Fibroblast of lung (primary cell): ENCODE measurements at places on chromosomes 12 and 14. TPM values are rescaled to one million over a fixed set of nuclear protein-coding genes. Genes with fewer than 3 reads are reported as not detected.

The FBLN5 gene
- total RNA-seq: 13.4 and 33.4 TPM in 2 replicates

The OAS1 gene
- total RNA-seq: 1.8 and 3.6 TPM in 2 replicates

The DEGS2 gene
- total RNA-seq: under 0.01 and 0.26 TPM in 2 replicates

The CCDC38 gene
- not detected in 2 replicates for total RNA-seq

The NABP2 gene
- total RNA-seq: 25.9 and 29.2 TPM in 2 replicates

The FITM1 gene
- total RNA-seq: under 0.01 TPM in 1 of 2 replicates, not detected in the other

The KRT7 gene
- total RNA-seq: 3.1 and 3.5 TPM in 2 replicates

The OTOGL gene
- total RNA-seq: under 0.01 and 0.17 TPM in 2 replicates

The TEX22 gene
- 0.33 and 0.51 TPM in 2 replicates for total RNA-seq

The ACTR10 gene
- total RNA-seq: 43.1 and 50.7 TPM in 2 replicates

The RAB21 gene
- total RNA-seq: 9.0 and 11.4 TPM in 2 replicates

The PRB2 gene
- total RNA-seq: not detected in 2 replicates

The SLCO1C1 gene
- not detected in 2 replicates for total RNA-seq

The LACRT gene
- total RNA-seq: not detected in 2 replicates

The LRTM2 gene
- not detected in 2 replicates for total RNA-seq

The SDR9C7 gene
- not detected in 2 replicates for total RNA-seq

The RFX4 gene
- not detected in 2 replicates for total RNA-seq

The ACOT6 gene
- not detected in 2 replicates for total RNA-seq

The MED6 gene
- 26.5 and 26.6 TPM in 2 replicates for total RNA-seq

The GPR135 gene
- 1.8 and 3.0 TPM in 2 replicates for total RNA-seq

The PNMA1 gene
- total RNA-seq: 11.6 and 19.5 TPM in 2 replicates

The USP44 gene
- total RNA-seq: 27.2 and 27.4 TPM in 2 replicates

The TAS2R19 gene
- total RNA-seq: 3.1 and 5.3 TPM in 2 replicates

The GDF11 gene
- total RNA-seq: 3.1 and 4.3 TPM in 2 replicates
